Hematopoietic multipotent progenitor cell treated with erythropoietin and hydrocortisone succinate and interleukin-3 and kit ligand, for 4 days (in vitro differentiated cells): ENCODE measurements at places on chromosomes 2 and 18.

DNA sequence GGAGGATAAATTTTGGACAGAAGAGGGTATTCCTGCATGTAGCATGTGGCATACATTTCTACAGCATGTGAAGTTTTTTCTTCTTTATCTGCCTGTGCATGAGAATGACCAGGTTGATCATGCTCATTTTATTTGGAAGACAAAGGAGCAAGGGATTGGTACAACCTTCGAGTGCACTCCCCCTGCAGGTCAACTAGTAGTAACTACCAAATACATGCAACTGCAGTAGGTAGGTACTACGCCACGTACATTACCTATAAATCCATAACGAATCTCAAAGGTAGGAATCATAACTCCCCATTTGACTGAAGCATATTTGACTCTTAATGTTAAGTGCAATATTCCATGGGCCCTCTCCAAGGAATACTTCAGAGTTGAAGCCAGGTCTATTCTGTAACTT lies 763.9 kb downstream of the TSN start:
- peak; percentile 40 for DNase-seq

GRCh38 chr2:99422599-99422998 lies 67.2 kb downstream of the REV1 start:
- no peak for DNase-seq

- DNase-seq = no peak
Measured at GRCh38 chr2:37449761-37450296, 105.4 kb downstream of the QPCT start.

DNA sequence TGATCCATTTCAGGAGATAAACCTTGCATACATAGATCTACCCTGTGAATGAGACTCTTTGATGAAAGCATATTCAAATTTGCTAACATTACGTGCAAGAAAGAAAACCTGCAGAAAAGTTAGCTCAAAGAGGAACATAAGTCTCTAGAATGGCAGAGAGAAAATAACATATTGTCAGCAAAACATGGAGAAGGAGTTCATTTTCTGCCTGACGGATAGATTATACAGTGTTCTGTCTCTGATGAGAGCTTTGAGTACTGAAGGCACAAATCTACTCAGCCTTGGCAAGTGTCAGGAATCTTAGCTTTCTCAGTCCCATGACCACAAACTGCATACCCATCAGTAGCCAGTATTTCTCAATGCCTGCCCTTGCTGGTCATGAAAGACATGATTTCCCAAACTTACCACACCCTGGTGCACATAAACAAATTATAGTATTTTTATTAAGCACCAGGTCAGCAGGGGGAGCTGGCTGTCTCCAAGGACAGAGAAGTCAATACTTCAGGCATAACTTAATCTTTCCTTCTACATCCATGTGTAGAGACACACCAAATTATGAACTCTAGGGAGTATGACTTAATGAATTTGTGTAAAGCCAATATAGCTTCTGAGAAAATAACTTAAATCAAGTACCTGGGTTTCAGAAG lies 401.2 kb upstream of the SOX11 start:
- peak; percentile 3 for DNase-seq

DNA sequence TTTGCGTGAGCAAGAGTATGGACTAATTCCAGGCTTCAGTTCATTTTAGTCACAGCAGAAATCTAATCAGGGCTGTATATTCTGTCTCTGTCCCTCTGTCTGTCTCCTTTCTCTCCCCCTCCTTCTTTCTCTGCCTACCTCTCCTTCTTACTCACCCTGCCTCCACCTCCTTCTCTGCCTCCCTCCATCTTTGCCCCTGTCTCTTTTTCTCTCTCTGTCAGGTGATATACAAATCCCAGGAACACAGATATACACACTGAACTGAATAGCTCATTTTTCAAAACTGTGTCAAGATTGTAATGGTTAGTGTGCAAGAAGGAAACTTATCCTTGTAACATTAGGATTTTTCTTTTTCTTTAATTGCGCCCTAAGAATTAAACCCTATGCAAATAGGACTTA lies 32.5 kb downstream of the SLC8A1 start:
- no peak for DNase-seq
